ENCODE measurements at places on chromosomes 2 and 18.

- no peak for DNase-seq
These were observed 5.1 kb downstream of the TSHZ1 start for GRCh38 chr18:75215663-75216062.

- DNase-seq: no peak
These were observed 446.5 kb downstream of the BCL11A start for GRCh38 chr2:60106836-60107529.

GRCh38 chr2:26314243-26314642, 31.7 kb upstream of the SELENOI start:
- no peak for DNase-seq

- no peak for DNase-seq
These were observed 38.6 kb downstream of the SS18 start for GRCh38 chr18:26051843-26052242.

- no peak for DNase-seq
These were observed 19.6 kb upstream of the TEX44 start for GRCh38 chr2:231573096-231573495.

GRCh38 chr2:8488001-8488738, 193.7 kb upstream of the ID2 start:
- peak; percentile 60 for DNase-seq

DNA sequence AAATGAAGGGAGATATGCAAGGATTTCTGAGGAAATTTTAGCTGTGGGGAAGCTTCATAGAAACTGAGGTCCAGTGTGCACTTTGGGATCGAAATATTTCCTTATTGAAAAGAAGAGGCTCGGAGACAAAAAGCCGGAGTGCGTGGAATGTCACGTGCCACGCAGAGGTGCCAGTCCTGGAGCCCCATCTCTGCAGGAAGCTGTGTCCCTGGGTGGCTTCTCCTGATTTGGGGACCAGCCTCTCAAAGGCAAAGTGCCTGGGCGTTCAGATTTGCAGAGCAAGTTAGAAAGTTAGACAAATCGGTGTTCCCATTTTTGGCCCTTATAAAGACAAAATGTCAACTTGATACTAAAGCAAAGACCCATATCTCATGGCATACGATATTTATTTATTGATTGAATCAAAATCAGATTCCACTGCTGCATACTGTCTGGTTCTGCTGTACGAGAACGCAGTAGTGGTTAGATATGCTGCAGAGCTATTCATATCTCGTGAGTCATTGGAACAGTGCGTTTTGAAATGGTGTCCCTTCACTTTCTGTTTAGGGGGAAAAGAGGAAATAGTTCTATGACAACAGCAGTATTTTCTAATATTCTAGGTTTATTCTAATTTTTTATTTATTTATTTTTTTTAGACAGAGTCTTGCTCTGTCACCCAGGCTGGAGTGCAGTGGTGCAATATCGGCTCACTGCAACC, 9.1 kb upstream of the ATG16L1 start:
- peak; percentile 43 for DNase-seq

DNA sequence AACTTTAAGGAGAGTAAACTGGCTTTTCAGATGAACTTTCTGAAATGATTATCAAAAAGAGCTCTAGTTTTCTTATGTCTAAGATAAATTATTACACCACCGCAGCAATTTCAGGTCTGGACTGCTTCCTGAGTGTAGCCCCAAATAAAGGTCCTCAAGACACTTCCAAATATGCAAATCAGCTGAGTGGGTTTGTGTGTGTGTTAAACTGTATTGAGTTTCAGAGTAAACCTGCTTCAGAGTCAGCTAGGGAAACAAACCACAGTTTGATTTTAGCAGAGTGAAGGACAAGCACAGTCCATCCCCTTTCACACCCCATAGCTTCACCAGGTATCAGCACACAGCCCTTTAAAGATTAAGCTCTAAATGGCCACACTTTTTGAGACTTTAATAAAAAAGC, 168.7 kb downstream of the NRXN1 start:
- DNase-seq: no peak

DNA sequence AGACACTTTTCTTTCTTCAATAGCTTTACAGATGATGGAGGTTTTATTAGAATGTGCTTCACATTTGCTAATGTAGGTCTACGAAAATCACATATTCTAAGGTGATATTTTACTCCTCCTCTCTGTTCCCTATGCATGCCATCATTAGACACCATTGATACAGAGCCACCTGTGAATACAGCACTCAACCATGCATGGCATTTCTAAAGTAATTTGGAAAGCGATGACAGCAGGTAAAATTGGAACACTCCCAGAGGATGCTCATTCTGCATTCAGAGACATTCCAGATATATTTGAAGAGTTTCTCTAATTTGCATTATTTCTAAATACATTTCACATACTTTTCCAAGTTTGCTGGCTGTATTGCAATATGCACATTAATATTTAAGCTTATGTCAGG, 65.3 kb upstream of the RIT2 start:
- no peak for DNase-seq

DNA sequence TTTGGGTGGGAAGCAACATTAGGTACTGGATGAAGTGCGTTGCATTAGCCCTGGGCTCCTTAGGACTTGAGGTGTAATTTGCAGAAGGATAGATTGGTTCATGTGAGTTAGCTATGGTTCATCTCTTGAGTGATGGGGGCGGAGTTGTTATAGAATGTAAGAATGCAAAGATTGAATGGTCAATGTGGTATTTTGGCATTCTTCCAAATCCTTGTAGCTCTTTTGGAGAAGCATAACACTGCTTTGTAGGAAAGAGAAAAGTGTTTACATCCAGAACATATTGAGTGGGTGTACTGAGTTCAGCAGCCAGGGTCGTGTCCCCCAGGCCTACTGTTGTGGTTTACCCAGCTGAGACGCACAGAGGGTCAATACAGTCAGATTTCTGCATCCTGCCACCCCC, 173.5 kb downstream of the FMNL2 start:
- peak; percentile 63 for DNase-seq

DNA sequence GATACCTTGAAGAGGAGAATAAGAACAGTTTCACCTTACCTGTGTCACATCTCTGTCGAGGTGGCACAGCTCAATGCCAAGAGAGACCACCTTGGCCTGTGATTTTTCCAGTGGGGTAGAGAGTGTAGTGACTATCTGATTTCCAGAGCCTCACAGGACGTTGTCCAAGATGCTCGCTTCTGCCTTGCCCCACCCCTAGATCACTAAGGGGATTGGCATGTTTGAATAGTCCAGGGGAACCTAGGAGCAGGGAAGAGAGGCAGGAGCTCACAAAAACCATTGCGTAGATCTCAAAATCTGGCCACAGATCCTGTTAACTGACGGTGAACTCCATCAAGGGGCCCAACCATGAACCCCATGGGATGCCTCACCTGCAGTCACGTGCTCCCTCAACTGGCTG, 24.2 kb downstream of the TMEM178A start:
- no peak for DNase-seq

- DNase-seq: no peak
These were observed 4.0 kb downstream of the NT5DC4 start for GRCh38 chr2:112724591-112725525.

DNA sequence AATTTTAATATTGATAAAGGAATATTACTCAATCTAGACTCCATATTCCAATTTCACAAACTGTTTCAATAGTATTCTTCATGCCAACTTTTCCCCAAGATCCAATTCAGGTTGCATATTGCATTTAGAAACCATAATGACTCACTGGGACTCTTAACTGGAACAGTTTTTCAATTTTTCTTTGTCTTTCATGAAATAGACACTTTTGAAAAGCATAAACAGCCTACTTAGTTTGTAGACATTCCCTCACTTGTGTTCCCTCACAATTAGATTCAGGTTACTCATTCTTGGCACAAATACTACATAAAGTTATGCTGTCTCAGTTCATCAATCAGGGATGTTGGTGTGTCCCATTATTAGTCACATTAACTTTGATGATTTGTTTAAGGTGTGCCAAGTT, 1768.4 kb upstream of the PIK3C3 start:
- no peak for DNase-seq

DNA sequence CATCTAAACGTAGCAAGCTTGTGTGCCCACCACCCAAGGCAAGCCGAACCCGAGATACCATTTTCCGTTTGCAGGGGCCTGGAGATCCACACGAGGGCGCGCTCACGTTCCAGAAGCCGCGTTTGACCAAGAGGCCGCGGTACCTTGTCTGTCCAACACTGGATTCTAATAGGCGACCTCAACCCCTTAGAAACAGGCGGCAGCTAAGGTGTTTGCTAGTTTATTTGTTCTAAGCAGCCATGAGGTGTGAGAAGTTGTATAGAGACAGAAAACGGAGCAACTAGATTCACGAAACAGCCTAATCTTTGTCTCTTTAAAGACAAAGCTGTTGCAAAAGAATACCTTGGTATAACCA, 4.2 kb downstream of the HOXD11 start:
- DNase-seq: no peak

GRCh38 chr18:80202264-80202998, 44.9 kb downstream of the PARD6G start:
- no peak for DNase-seq

GRCh38 chr2:28296243-28296642, 96.4 kb upstream of the FOSL2 start:
- DNase-seq: no peak

- DNase-seq: no peak
These were observed 212.4 kb upstream of the PXDN start for GRCh38 chr2:1956520-1957289.

- DNase-seq: peak; percentile 80
These were observed 152.5 kb upstream of the POU3F3 start for GRCh38 chr2:104701411-104701911.

DNA sequence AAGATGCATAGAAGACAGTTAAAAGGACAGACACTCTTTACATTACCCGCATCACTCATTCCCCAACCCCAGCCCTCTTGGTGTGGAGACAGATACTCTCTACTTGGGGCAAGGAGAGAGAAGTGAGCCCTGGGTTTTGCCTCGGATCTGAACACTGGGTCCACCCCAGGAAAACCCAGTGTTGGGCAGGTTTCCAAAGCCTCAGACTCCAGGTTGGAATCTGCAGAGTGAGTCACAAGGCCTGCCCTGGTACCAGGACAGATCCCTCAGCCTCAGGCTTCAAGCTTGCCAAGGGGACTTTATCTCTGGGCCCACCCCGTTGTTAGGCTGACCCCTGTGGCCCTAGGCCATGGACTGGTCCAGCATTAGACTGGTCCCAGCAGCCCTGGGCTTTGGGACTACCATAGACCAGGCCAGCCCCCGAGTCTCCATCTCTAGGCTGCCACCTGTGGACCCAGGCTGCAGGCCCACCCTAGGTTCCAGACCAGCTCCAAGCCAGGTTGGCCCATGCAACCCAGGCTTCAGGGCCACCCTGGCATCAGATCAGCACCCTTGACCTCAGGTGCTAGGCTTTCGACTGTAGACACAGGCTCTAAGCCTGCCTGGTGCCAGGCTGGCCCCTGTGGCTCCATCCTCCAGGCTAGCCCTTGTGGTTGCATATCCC, 112.8 kb downstream of the GULP1 start:
- DNase-seq: no peak

DNA sequence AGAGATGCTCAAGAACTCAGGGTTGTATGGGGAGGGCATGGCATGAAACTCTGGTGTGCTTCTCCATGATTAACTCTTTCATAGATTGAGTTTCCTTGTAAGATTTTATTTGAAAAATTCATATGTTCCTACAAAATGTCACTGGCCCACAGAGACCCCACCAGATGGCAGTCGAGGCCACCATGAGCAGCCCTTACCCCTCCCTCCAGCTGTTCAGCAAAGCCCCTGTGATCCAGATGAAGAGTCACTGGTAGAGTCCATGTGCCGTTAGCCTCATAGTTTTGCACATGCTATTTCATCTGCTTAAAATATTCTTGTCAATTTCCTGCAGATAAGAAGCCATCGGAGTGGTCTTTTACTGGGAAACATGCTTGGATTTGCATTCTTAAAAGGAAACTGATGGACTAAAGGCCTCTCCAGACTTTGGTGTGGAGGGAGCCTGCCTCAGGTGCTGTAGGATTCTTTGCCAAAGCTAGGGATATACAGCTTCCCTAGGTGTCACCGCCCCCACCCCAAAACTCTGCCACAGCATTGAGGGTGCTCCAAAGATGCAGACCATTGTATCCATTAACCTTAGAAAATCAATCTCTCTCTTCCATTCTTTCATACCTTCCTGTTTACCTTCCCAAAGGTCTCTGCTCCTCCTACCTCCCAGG, 18.8 kb downstream of the ZNF385B start:
- DNase-seq: no peak

DNA sequence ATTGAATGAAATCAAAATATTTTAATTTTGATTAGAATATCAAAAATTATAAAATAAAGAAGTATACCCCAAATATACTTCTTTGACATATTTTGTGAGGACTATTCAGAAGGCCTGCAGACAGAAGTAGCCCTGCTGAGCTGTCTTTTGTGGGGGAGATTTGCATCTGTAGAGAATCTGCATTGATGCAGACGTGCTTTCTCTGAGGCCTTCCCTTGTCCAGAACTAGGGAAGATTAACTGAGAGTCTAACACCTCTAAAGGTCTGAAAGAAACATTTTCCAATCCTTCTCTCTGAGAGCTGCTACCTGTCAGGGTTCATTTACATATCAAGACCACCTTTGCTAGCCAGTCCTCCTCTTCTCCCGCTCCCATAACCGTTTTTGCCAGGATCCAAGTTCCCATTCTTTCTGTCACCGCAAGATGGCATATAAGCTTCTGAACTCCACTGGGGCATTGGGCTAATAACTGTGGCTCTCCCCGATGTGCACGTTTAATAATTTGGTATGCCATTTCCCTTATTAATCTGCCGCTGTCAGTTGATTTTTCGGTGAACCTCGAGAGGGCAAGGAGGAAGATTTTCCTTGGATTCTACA, 510.4 kb upstream of the CNTNAP5 start:
- DNase-seq: no peak

DNA sequence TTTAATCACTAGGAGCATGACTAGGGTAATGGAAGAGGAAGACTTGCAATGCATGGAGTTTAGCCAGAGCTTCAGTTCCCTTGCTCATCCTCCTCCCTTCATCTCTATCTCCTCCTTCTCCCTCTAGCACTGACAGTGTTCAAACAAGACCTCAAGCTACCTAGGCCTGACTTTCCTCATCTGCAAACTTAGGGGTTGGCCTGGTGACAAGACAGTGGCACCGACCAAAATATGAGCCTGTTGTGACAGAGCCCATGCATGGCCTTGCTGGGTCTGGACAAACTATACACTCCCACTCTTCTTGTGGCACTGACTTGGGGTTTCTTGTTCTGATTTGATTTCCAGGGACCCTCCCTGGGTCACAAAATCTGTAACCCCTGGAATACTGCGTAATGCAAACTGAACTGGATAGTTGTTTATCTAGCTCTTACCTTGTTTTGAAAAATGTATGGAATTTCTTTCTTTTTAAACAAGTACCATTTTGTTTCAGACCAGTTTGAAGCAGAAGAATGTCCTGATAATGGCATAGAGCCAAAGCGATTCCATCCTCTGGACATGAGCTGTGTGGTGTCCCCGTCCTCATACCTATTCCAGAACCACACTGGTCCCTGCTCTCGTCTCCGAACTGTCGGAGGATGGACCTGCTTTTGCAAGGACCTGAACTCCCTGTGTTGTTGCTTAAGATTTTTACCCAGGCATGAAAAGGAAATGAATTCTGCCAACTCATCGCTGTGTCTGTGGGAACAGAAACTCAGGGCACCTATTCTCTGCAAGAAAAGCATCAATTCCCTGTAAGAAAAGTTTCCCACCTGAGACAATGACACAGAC, 33.4 kb upstream of the PPP4R1 start:
- no peak for DNase-seq

- peak; percentile 6 for DNase-seq
These were observed at the start of gene ANKRD29 for GRCh38 chr18:23662309-23663263. Gene ANKRD29, minus strand, starts transcription at chr18:23662911. Its CDS starts 181 bp downstream, at chr18:23662730.

Data from pons (tissue), 1 donor.